HepG2 (cell line): ENCODE measurements at places on chromosomes 13 and 19. TPM values are rescaled to one million over a fixed set of nuclear protein-coding genes. Genes with fewer than 3 reads are reported as not detected.

GRCh38 chr19:918481-919198 is 1.5 kb downstream of the KISS1R start:
- DNase-seq: no peak
- H3K27ac ChIP-seq: peak overlapping the region; percentile 71
- no peaks in the 10 kb centered on the region for H3K36me3 ChIP-seq
- peaks cover 26% of the 10 kb centered on the region for H3K4me1 ChIP-seq
- no peak overlapping the region for H3K4me3 ChIP-seq

TRAPPC5 gene
- total RNA-seq: 74.8 and 78.7 TPM in 2 replicates

DNA sequence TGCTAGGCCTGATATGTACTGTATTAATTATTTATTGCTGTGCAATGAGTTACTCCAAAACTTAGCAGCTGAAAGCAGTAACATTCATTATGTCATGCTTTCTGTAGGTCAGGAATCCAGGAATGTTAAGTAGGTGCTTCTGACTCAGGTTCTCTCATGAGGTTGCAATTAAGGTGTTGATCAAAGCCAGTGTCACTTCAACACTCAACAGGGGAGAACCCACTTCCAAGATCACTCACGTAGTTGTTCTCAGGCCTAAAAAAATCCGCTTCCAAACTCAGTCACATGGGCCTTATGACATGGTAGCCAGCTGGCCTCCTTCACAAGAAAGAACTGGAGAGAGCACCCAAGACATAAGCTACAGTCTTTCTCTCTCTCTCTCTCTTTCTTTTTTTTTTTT is 211.1 kb upstream of the NBEA start:
- no peaks in the 10 kb centered on the region for H3K27me3 ChIP-seq
- H3K27ac ChIP-seq: no peak overlapping the region
- no peak overlapping the region for H3K4me3 ChIP-seq
- H3K4me1 ChIP-seq: no peaks in the 10 kb centered on the region
- no peaks in the 10 kb centered on the region for H3K36me3 ChIP-seq
- DNase-seq: no peak

- H3K27ac ChIP-seq: no peak overlapping the region
- peaks cover 17% of the 10 kb centered on the region for H3K27me3 ChIP-seq
- peaks cover 48% of the 10 kb centered on the region for H3K4me1 ChIP-seq
- H3K4me3 ChIP-seq: peak overlapping the region; percentile 73
- DNase-seq: peak; percentile 52
These were observed 850 bp downstream of the KLF5 start for GRCh38 chr13:73059460-73060250.

- H3K27ac ChIP-seq: no peak overlapping the region
- H3K4me3 ChIP-seq: no peak overlapping the region
- H3K4me1 ChIP-seq: peaks cover 22% of the 10 kb centered on the region
- H3K36me3 ChIP-seq: peaks cover 20% of the 10 kb centered on the region
- no peak for DNase-seq
These were observed 6.3 kb downstream of the COPE start for GRCh38 chr19:18912933-18913332.

GRCh38 chr19:42152910-42153671 is 20.8 kb upstream of the POU2F2 start:
- DNase-seq: no peak
- peaks cover 74% of the 10 kb centered on the region for H3K27me3 ChIP-seq
- H3K4me3 ChIP-seq: no peak overlapping the region
- H3K27ac ChIP-seq: no peak overlapping the region
- H3K4me1 ChIP-seq: no peaks in the 10 kb centered on the region

DNA sequence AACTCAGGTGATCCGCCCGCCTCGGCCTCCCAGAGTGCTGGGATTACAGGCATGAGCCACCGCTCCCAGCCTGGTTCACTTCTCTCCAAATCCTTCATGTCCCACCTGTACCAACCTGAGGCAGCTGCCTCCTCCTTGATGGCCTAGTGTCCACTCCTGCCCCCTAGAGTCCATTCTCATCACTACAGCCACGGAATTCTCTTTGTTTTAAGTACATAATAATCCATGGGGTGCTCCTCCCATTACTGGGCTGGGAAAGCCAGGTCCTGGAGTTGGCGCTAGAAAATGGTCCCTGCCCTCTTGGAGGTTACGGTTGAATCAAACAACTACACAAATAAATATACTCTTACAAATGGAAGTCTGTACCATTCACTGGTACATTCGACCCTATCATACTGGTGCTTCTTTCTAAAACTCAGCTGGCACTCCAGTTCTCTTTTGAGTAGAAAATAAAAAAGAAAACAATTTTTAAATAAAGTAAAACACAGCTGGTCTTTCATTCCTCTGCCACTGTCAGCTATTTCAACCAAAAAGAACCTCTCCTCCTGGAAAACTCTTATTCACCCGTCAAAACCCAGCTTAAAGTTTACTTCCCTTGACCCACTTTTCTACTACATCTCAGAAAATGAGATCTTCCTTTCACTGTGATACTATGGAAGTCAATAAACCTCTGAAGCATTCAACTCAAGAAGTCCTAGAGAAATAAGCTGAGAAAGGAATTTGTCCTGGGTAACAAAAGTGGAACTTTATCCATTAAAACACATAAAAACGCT is 22.4 kb upstream of the ARHGEF18 start:
- H3K4me1 ChIP-seq: peaks cover 5% of the 10 kb centered on the region
- H3K27ac ChIP-seq: no peak overlapping the region
- no peaks in the 10 kb centered on the region for H3K27me3 ChIP-seq
- H3K36me3 ChIP-seq: no peaks in the 10 kb centered on the region
- peak; percentile 56 for DNase-seq

GRCh38 chr13:56986121-56986520 is 154.6 kb upstream of the PRR20A start:
- H3K4me1 ChIP-seq: no peaks in the 10 kb centered on the region
- DNase-seq: no peak
- no peak overlapping the region for H3K27ac ChIP-seq
- H3K27me3 ChIP-seq: no peaks in the 10 kb centered on the region
- no peaks in the 10 kb centered on the region for H3K36me3 ChIP-seq
- no peak overlapping the region for H3K4me3 ChIP-seq

- peaks cover 34% of the 10 kb centered on the region; the same call in 2 of the 3 replicates for H3K36me3 ChIP-seq
- H3K4me1 ChIP-seq: no peaks in the 10 kb centered on the region
- H3K27ac ChIP-seq: no peak overlapping the region
- no peak for DNase-seq
- no peaks in the 10 kb centered on the region for H3K27me3 ChIP-seq
- H3K4me3 ChIP-seq: no peak overlapping the region
These were observed 19.8 kb downstream of the EPN1 start for GRCh38 chr19:55694656-55695491.

KEAP1 gene
- total RNA-seq: 72.9 and 75.5 TPM in 2 replicates

DNA sequence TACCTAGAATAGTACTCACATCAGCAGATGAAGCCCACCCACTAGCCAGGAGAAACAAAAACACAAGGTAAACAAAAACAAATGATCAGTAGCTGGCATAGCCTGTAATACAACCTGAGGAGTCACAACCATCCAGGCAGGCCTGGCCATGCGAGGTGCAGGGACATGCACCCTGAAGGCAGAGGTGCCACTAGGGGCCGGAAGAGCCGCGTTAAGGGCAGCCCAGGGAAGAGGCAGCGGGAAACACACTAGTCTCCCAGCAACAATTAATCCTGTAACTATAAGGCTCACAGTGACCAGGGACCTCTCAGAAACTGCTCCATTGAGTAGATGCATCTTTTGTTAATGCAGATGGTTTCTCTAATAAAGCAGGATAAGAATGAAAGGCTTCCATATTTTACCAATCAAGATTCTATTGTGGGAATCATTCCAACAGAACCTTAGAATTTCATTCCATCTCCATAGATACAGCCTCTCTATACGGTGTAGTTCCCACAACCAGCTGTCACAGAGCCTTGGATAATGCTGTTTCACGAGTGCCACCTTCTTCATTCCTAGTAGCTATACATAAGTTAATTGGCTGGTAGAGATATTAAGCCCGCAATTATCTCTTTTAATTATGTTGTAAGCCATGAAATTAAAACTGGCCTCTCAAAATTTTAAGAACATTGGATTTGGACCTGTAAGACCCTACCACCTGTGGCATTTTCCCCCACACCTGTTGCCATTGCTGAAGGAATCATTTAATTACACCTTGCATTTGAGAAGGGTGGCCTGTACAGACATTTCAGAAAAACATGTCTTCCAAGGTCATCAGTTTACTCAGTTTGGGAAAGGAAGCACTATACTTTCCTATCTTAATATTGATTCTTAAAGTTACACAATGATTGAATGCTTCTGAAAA is 28.7 kb downstream of the ANKRD10 start:
- no peaks in the 10 kb centered on the region for H3K4me1 ChIP-seq
- no peak overlapping the region for H3K27ac ChIP-seq
- H3K27me3 ChIP-seq: no peaks in the 10 kb centered on the region
- no peak overlapping the region for H3K4me3 ChIP-seq

DNA sequence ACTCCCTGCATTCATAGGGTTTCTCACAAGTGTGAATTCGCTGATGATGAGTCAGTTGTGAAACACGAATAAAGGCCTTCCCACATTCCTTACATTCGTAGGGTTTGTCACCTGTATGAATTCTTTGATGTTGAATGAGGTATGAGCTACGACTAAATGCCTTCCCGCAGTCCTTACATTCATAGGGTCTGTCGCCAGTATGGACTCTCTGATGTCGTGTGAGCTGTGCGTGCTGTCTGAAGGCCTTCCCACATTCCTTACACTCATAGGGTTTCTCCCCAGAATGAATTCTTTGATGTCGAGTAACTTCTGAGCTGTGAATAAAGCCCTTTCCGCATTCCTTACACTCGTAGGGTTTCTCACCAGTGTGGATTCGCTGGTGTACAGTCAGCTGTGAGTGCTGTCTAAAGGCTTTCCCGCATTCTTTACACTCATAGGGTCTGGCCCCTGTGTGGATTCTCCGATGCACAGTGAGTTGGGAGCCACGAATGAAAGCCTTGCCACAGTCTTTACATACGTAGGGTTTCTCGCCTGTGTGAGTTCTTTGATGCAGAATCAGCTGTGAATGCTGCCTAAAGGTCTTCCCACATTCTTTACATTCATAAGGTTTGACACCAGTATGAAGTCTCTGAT is 30.5 kb upstream of the COX7A1 start:
- no peak for DNase-seq
- H3K27ac ChIP-seq: no peak overlapping the region
- peaks cover 14% of the 10 kb centered on the region; the same call in 2 of the 3 replicates for H3K36me3 ChIP-seq

GRCh38 chr13:63201493-63201892 is 1785.8 kb upstream of the PCDH20 start:
- no peak overlapping the region for H3K27ac ChIP-seq
- H3K4me3 ChIP-seq: no peak overlapping the region
- DNase-seq: no peak
- no peaks in the 10 kb centered on the region for H3K4me1 ChIP-seq
- H3K27me3 ChIP-seq: no peaks in the 10 kb centered on the region

GRCh38 chr13:36362914-36363313 is 16.7 kb upstream of the SPART start:
- no peak overlapping the region for H3K4me3 ChIP-seq
- no peak for DNase-seq

DNA sequence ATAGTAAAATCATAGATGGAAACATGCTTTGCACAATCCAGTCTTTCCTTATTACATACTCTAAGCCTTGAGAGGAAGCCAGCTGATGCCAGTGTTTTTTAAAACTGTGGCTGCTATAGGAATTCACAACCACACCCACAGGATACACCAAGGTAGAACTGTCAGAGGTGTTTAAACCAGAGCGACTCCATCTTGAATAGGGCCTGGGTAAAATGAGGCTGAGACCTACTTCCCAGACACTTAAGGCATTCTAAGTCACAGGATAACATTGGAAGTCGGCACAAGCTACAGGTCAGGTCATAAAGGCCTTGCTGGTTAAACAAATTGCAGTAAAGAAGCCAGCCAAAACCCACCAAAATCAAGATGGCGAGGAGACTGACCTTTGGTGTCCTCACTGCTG is 1.7 kb downstream of the SCGB2B2 start:
- H3K36me3 ChIP-seq: no peaks in the 10 kb centered on the region
- H3K27ac ChIP-seq: no peak overlapping the region
- peaks cover 37% of the 10 kb centered on the region for H3K4me1 ChIP-seq
- H3K27me3 ChIP-seq: no peaks in the 10 kb centered on the region
- DNase-seq: no peak

TRMT1 gene
- total RNA-seq: 27.9 and 44.1 TPM in 2 replicates

DNA sequence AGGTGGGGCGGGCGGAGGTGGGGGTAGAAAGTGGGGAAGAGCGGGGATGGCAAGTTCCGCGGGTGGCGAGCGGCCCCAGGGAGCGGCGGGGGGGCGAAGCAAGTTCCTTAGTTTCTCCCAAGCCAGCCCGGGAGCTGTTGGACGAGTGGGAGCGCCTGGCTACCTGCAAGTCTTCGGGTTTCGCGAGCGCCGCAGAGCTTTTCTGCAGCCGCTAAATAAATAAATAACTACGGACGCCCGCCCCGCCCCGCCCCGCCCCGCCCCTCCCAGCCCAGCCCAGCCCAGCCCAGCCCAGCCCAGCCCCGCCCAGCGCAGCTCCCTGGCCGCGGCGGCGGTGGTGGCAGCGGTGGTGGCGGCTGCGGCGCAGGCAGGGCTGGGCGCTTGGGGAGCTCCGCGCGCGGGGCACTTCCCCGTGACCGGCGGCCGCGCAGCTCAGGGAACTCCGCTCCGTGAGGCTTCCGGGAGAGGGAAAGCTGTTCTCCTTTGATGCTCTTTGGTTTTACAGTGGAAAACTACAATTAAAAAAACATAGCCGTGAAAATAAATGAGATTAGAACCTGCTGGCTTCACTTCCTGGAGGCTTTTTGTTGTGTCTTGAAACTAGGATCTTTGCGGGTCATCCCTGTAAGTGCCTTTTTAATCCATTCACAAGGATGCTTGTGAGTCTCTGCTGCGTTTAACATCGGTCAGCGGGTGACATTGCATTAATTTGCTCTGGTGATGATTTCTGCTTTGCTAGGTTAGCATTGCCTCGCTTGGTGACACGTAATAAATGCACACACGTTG is at the start of gene UBE2L5:
TSS of gene UBE2L5 (plus strand) at position 440 of the 786 bp plus-strand sequence. CDS start 5,498 bp downstream, outside the sequence.
- peak within 1 kb of the TSS; percentile 64 for H3K4me3 ChIP-seq
- peaks cover 60% of the 10 kb centered on the region for H3K27me3 ChIP-seq
- DNase-seq: peak; percentile 23
